ENCODE measurements at places on chromosomes 13 and 19.

GRCh38 chr19:18153556-18154134 lies 682 bp downstream of the PIK3R2 start:
- H3K36me3 ChIP-seq: peaks cover 5% of the 10 kb centered on the region
- no peak for DNase-seq
- peak overlapping the region; percentile 96 for H3K4me3 ChIP-seq
- peaks cover 15% of the 10 kb centered on the region for H3K27me3 ChIP-seq
- peaks cover 11% of the 10 kb centered on the region for H3K4me1 ChIP-seq

GRCh38 chr19:12513531-12514061 lies 29.0 kb upstream of the ZNF709 start:
- H3K36me3 ChIP-seq: peaks cover 29% of the 10 kb centered on the region
- H3K4me3 ChIP-seq: no peak overlapping the region
- no peak overlapping the region for H3K27ac ChIP-seq
- no peak for DNase-seq

GRCh38 chr19:23116802-23117571 lies at the start of gene ZNF730:
ZNF730 (plus strand) TSS chr19:23117025; CDS start chr19:23117174, 149 bp downstream.
- H3K36me3 ChIP-seq: peaks cover 12% of the 10 kb centered on the region
- H3K27me3 ChIP-seq: no peaks in the 10 kb centered on the region
- peak within 1 kb of the TSS; percentile 95 for H3K27ac ChIP-seq
- peak within 1 kb of the TSS; percentile 92 for H3K4me3 ChIP-seq
- DNase-seq: peak; percentile 63
- H3K4me1 ChIP-seq: peaks cover 2% of the 10 kb centered on the region

DNA sequence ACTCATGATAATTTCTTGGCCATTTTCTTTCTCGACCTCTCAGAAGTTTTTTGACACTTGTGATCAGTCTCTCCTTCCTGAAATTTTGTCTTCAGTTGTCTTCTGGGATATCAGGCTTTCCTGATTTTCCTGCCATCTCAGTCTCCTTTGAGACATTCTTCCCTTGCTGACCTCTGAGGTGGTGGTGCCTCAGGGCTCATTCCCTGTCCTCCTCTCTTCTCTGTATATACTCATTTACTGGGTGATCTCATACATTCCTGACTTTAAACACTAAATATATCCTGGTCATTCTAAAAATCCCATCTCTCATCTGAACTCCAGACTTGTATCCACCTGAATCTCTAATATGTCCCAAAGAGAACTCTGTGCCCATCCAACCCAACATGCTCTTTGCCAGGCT lies 31.3 kb upstream of the STARD13 start:
- no peak overlapping the region for H3K27ac ChIP-seq
- H3K4me1 ChIP-seq: peaks cover 18% of the 10 kb centered on the region
- H3K4me3 ChIP-seq: no peak overlapping the region
- H3K27me3 ChIP-seq: no peaks in the 10 kb centered on the region

GRCh38 chr19:275958-276646 lies 15.1 kb downstream of the PLPP2 start:
- H3K36me3 ChIP-seq: no peaks in the 10 kb centered on the region
- H3K27ac ChIP-seq: no peak overlapping the region
- H3K27me3 ChIP-seq: peaks cover 1% of the 10 kb centered on the region
- no peak for DNase-seq
- H3K4me3 ChIP-seq: no peak overlapping the region
- H3K4me1 ChIP-seq: no peaks in the 10 kb centered on the region

- H3K4me3 ChIP-seq: no peak overlapping the region
- no peaks in the 10 kb centered on the region for H3K4me1 ChIP-seq
- peaks cover 7% of the 10 kb centered on the region for H3K27me3 ChIP-seq
- no peak for DNase-seq
- peaks cover 8% of the 10 kb centered on the region for H3K36me3 ChIP-seq
- H3K27ac ChIP-seq: no peak overlapping the region
These were observed 16.5 kb downstream of the AP2S1 start for GRCh38 chr19:46834121-46834520.

- H3K36me3 ChIP-seq: no peaks in the 10 kb centered on the region
- H3K27ac ChIP-seq: no peak overlapping the region
- no peak overlapping the region for H3K4me3 ChIP-seq
- H3K4me1 ChIP-seq: no peaks in the 10 kb centered on the region
These were observed 145.9 kb downstream of the RFC3 start for GRCh38 chr13:33963895-33964294.

DNA sequence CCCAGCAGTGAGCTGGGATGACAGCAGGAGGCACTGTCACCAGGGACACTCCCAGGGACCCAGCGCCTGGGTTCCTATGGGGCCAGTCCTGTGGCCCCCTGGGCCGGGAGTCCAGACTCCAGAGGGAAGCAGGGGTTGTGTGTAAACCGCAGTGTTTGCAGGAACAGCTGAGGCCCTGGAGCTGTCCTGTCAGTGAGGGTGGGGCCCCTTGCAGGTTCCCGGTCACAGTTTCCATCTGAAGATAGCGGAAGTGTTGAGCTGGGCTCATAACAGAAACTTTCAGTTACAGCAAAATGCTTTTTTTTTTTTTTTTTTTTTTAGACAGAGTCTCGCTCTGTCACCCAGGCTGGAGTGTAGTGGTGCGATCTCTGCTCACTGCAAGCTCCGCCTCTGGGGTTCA lies 17.7 kb upstream of the CSNK1G2 start:
- no peaks in the 10 kb centered on the region for H3K4me1 ChIP-seq
- no peak overlapping the region for H3K4me3 ChIP-seq
- H3K36me3 ChIP-seq: peaks cover 15% of the 10 kb centered on the region
- H3K27ac ChIP-seq: no peak overlapping the region
- DNase-seq: no peak

GRCh38 chr19:45380107-45380506 lies 9.7 kb upstream of the ERCC2 start:
- H3K27ac ChIP-seq: no peak overlapping the region
- DNase-seq: no peak
- no peaks in the 10 kb centered on the region for H3K36me3 ChIP-seq

GRCh38 chr19:35717665-35718344 lies at the start of gene KMT2B:
KMT2B (plus strand) TSS chr19:35718003; CDS start chr19:35718019, 16 bp downstream.
- H3K4me1 ChIP-seq: peaks cover 22% of the 10 kb centered on the region
- H3K36me3 ChIP-seq: peaks cover 4% of the 10 kb centered on the region
- peak within 1 kb of the TSS; percentile 96 for H3K4me3 ChIP-seq
- H3K27ac ChIP-seq: peak within 1 kb of the TSS; percentile 82
- DNase-seq: no peak
- peaks cover 15% of the 10 kb centered on the region for H3K27me3 ChIP-seq

Data from endothelial cell (in vitro differentiated cells).